ENCODE measurements at places on chromosomes 12 and 14. TPM values are rescaled to one million over a fixed set of nuclear protein-coding genes. Genes with fewer than 3 reads are reported as not detected.

GRCh38 chr12:66092559-66093269 lies 37.8 kb downstream of the LLPH start:
- no peak for DNase-seq

- DNase-seq: no peak
Measured at GRCh38 chr14:67371247-67372148, 11.4 kb downstream of the EIF2S1 start.

GRCh38 chr12:91901381-91902074 lies 244.1 kb downstream of the BTG1 start:
- DNase-seq: no peak

- no peak for DNase-seq
Measured at GRCh38 chr12:52761802-52762201, 15.3 kb downstream of the KRT76 start.

DNA sequence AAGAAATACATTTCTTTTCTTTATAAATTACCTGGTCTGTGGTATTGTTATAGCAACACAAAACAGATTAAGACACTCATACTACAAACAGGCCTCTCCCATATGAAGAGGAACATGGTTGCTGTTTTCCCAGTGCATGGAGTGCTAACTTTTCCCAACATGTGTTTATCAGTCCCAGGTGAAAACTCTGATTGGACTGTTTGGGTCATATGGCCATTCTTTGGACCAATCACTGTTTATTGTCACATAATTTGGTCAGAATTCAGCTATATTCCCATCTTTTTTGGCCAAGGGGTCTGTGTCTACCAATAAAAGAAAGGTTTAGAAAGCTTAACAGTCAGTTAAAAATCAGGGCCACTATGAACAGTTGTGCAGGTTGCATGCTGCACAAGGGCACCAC lies 35.4 kb upstream of the CCDC60 start:
- DNase-seq: no peak

- DNase-seq: no peak
Measured at GRCh38 chr14:102507081-102507856, 2.3 kb downstream of the ANKRD9 start.

DNA sequence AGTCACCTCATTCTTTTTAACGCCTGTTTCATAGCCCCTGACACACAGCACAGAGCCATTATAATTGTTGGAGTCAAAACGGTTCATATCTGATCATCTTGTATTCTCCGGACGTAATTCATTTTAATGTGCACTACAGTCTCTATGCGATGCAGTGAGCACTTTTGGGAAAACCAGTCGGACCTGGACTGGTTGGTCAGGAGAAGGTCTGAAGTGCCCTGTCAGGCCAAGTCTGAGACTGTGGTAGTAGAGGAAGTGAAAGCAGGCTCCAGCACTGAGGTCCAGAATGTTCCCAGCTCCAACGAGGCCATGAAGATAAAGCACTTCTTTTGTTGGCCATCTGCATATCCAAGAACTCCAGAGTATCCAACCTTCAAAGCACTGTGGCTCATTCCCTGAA lies 117.1 kb upstream of the NCOR2 start:
- DNase-seq: no peak

DNA sequence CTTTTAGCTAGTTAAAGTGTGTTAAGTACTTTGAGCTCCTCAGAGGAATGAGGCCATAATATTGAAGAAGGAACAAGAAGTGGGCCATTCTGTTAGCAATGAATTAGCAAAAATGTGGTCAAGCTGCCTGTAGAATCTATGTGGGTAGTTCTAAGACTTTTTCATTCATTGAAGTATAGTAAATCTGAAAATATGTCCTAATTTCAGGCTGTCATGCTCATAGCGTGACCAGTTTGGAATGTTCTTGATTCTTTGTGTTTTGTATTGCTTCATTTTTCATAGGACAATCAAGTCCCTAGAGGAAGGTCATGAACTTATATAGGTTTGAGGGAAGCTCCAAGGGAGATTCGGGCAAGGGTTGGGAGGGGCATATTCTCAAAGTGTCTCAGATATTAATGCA lies 11.4 kb downstream of the ATP23 start:
- DNase-seq: no peak

DNA sequence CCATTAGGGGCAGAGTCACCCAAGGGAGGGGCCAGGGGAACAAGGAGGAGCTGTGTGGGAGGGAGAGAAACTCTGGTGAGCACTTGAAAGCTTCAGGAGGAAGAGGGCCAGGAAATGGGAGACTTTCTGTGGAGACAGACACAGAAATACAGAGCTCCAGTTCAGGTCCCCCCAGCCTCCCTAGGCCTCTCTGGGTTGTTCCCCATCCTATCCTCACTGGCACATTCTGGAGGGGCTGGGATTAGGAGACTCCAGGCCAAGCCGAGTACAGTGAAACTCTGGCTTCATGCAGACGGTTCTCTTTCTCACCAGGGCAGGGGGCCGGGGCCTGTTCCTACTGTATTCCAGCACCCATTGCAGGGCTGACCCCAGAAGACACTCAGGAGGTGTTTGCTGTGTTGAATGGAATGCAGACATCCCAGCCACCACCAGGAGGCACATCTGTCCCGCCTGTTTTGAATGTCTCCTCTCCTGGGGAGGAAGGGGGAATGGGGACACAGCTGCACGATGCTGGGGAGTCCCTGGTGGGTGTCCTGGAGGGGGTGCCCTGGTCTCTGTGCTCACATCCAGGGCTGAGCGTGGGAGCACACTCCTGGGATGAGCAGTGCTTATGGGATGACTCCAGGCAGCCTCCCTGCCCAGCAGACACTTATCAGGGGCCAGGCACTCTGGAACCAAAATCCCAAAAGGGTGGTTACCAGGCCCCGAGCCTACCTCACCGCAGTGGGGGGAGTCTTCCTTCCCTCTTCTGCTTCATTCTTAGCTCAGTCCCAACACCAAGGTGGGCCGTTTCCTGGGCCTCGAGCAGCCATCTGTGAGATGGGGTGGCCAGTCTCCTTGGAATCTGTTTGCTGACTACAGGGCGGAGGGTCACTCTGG lies 5.5 kb upstream of the KRT84 start:
- no peak for DNase-seq

DNA sequence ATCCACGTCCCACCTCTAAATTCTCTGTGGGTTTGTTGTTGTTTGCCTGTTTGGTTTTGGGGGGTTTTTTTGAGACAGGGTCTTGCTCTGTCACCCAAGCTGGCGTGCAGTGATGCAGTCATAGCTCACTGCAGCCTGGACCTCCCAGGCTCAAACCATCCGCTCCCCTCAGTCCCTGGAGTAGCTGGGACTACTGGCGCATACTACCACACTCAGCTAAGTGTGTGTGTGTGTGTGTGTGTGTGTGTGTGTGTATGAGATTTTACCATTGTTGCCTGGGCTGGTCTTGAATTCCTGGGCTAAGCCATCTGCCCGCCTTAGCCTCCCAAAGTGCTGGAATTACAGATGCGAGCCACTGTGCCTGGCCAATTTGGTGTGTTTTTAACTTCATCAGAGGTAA lies 236.2 kb downstream of the SLC41A2 start:
- DNase-seq: no peak

DNA sequence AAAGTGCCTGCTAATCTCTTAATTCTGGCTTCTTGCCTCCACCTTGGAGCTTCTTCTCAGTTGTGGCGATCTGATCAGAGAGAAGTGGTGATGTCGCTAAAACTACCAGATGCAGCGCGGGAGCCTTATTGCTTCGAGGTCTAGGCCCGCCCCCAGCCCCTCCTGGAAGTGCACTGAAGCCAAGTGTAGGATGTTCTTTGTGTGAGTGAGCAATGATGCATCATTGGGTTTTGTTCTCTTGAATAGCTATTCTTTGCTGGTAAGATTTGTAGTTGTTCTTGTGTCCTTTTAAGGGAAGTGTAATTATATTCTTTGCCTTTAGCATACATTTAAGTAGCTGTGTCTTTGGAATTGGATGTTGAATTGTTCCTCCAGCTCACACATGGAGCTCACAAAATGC lies 35.8 kb downstream of the MTHFD1 start:
- no peak for DNase-seq

DNA sequence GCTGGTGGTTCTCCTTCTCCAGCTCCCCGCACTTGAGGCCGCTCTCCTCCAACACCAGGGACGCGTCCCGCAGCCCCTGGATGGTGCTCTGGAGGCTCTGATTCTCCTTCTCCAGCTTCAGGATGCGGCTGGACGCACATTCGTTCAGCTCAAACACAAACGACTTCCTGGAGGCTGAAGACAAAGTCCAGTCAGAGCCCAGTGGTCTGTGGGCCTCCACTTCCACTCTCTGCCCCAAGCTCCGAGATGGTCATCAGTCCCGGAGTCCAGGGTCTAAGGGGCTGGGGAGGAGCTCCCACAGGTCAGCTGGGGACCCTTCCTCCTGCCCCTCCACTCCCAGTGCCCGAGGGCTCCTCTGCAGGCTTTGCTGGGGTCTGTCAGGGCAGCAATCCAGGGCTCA lies 76.6 kb upstream of the GPR68 start:
- DNase-seq: no peak

DNA sequence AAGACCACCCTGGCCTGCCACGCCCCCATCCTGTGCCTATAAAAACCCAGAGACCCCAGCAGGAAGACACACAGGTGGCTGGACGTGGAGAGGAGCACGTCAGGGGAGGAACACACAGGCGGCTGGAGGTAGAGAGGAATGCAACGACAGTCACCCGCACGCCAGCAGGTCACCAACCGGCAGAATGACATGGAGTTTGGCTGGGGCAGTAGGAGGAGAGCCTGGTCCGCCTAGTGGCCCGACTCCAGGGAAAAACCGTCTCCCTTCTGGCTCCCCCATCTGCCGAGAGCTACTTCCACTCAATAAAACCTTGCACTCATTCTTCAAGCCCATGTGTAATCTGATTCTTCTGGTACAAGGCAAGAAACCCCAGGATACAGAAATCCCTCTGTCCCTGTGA lies 62.7 kb upstream of the KCNH3 start:
- DNase-seq: no peak

- DNase-seq: no peak
Measured at GRCh38 chr14:68228656-68229055, 409.1 kb downstream of the RAD51B start.

DNA sequence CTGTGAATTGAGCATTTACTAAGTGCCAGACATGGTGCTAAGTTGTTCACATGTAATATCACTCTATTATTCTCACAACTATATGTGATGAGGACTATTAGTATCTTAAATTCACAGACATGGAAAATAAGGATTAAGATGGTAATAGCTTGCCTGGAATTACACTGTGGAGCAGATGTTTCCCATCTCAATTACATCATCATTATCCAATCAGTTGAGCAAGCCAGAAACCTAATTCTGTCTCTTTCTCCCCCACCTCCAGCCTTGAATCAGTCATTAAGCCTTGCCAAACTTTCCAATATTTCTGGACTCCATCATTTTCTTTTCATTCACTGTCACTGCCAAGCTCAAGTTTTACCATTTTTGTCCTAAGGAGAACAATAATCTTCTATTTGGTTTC lies 287.8 kb upstream of the KITLG start:
- no peak for DNase-seq

DNA sequence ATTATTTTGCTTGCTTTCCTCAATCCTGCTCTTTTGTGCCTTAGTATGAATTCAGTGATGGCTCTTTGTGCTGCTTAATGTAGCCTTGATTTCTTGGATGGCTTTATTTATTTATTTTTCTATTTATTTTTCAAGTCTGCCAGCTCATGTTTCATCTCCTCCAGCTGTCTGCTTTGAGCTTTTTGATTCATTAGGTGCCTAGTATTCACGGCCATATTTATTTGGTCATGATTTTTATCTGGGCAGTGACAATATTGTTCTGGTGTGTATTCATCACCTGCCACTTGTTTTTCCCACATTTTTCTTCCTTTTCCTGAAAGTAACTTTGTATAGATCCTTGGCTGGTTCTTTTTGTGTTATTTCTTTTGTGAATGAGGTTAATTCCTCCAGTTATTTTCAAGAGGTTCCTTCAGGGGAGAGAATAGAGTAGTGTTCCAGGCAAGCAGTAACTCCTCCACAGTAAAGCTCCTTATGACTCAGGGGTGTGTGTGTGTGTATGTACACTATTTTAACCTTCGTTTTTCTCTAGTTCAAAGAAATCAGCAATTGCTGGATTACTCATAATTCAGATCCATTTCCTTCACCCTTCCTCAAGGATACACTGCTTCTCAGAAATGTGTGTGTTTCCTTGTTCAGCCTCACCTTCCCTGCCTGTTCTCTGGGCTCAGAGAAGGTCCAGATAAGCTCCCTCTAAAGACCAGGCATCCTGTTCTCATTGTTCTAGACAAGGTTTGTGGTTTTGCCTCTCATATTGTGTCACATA lies 51.6 kb upstream of the PMCH start:
- no peak for DNase-seq

- DNase-seq: no peak
Measured at GRCh38 chr12:92129609-92130008, 16.0 kb downstream of the BTG1 start.

GRCh38 chr14:91453744-91454143 lies 36.1 kb upstream of the CCDC88C start:
- no peak for DNase-seq

DNA sequence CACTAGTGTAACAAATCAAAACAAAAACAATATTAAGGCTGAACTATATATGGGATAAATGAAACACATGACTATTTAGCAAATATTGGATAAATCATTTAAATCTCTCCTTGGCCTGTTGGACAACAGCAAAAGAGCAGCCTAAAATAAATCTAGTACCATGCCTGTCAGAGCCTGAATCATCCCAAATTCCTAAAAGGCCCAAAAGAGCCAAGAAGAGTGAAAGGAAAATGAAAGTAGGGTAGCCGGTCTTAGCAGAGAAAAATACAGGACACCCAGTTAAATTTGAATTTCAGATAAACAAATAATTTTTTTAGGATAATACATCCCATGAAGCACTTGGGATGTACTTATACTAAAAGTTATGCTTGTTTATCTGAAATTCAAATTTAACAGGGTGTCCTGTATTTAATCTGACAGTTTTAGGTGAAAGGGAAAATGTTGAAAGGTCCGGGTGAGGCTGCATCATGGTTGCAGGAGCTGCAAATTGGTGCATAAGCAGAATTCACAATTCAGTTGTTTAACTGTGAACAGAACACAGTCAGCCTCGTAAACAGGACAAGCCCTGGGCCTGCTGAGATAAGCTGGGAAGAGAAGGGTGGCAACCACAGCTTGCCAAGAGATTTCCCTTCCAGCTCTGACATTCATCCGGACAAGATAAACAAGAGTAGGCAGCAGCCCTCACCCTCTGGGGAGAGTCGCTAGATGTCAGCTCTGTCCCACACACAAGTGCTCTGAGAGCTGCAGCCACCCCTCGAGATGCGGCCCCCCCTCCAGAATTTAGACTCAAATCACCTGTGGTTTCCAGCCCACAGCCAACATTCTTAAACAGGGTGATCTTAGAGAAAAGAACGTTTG lies 30.3 kb downstream of the DMAC2L start:
- DNase-seq: no peak

The KRT1 gene
- total RNA-seq: 0.42 TPM

The FBLN5 gene
- total RNA-seq: 71.3 TPM

The DEPDC4 gene
- 3.4 TPM for total RNA-seq

The OR4Q2 gene
- not detected for total RNA-seq

The KITLG gene
- total RNA-seq: 75.7 TPM

The SP7 gene
- not detected for total RNA-seq

The ACOT4 gene
- total RNA-seq: 1.6 TPM

The CFAP251 gene
- total RNA-seq: 3.0 TPM

The KRT75 gene
- total RNA-seq: not detected

The ST8SIA1 gene
- 19.8 TPM for total RNA-seq

The PHETA1 gene
- 2.5 TPM for total RNA-seq

The WNT1 gene
- total RNA-seq: not detected

The SMOC1 gene
- 8.0 TPM for total RNA-seq

The SIX4 gene
- total RNA-seq: 9.9 TPM

The ARHGAP9 gene
- 2.9 TPM for total RNA-seq

The COA8 gene
- total RNA-seq: 37.0 TPM

Data from urinary bladder (tissue), 4 donors.